ENCODE measurements at places on chromosomes 6 and 20. TPM values are rescaled to one million over a fixed set of nuclear protein-coding genes. Genes with fewer than 3 reads are reported as not detected.
A peak's percentile ranks its signal among the peaks of the same experiment; 100 is the strongest.

- H3K27ac ChIP-seq = peak overlapping the region; percentile 41
- no peak overlapping the region for H3K4me3 ChIP-seq
- H3K27me3 ChIP-seq = no peaks in the 10 kb centered on the region
- DNase-seq = peak; percentile 95
- no peaks in the 10 kb centered on the region for H3K36me3 ChIP-seq
Measured at GRCh38 chr20:36847009-36847709, 28.8 kb upstream of the TLDC2 start.

DNA sequence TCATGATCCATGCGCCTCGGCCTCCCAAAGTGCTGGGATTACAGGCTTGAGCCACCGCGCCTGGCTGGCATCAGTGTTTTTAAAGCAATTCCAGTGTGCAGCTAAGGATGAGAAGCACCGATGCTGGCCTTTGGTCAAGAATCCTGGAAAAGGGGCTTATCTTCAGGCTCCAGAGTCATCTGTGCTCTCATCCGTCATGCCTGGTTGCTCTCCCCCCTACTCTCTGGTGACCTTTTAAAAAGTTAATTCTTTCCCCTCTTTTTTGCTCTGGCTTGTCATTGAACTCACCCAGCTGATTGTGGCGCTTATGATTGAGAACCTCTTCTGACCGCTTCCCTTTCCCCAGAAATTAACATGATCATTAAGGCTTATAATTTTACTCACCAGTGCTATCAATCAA lies 28.7 kb downstream of the NR2E1 start:
- no peaks in the 10 kb centered on the region for H3K4me1 ChIP-seq
- no peak overlapping the region for H3K27ac ChIP-seq
- no peaks in the 10 kb centered on the region for H3K36me3 ChIP-seq

DNA sequence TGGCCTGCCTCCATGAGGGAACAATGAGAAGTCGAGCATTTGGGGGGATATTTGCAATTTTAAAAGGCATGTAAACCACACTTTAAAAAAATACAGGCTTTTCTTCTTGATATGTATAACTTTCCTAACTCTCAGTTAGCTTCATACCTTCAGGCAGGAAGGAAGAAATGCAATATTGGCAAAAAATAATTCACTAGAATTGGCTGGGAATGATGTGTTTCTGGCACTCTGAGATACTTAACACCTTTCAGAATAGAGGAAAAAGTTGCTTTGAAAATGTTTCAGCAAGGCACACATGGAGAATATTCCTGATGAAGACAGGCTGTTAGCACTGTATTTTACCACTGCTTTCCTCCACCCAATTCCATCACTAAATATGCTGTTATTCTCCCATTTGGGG lies 747.6 kb downstream of the HDGFL1 start:
- H3K4me1 ChIP-seq = no peaks in the 10 kb centered on the region
- no peak overlapping the region for H3K4me3 ChIP-seq
- no peak overlapping the region for H3K27ac ChIP-seq

DNA sequence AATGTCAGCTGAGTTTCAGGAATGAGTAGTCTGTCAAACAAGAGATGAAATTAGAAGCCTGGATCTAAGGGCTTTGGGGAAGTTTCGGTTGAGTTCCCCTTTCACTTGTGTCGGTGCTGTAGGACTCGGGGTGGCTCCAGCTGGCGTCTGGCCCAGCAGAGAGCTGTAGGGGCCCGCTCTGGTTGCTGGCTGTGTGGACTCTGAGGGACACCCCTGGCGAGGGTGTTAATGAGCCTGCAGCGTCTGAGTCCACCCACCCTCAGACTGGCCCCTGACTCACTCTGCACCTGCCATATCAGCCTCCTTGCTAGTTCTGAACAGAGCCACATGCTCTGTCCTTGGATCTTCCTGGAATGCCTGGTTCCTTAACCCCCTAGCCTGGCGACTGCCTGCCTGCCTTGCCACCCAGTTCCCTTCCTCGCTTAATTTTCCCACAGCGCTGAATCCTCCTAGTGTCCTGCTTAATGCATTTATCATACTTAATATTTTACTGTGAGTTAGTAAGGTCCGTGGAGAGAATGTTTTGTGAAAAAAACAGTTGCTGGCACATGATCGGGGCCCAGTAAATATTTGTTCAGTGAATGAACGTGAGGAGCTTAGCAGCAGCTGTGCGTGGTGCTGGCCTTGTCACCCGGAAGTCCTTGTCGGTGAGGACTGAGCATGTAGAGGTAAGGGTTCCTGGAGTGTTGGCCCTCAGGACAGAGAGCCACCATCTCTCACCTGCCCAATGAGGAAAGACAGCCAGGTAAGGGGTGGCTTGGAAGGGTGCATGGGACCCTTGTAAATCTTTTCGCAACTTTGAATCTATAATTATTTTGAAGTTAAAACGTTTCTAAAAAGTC lies 1.6 kb downstream of the DNAJC5 start:
- peak overlapping the region; percentile 44 for H3K27ac ChIP-seq
- H3K4me1 ChIP-seq = peaks cover 12% of the 10 kb centered on the region
- DNase-seq = peak; percentile 28
- H3K36me3 ChIP-seq = no peaks in the 10 kb centered on the region
- no peaks in the 10 kb centered on the region for H3K27me3 ChIP-seq
- peak overlapping the region; percentile 55 for H3K4me3 ChIP-seq

DNA sequence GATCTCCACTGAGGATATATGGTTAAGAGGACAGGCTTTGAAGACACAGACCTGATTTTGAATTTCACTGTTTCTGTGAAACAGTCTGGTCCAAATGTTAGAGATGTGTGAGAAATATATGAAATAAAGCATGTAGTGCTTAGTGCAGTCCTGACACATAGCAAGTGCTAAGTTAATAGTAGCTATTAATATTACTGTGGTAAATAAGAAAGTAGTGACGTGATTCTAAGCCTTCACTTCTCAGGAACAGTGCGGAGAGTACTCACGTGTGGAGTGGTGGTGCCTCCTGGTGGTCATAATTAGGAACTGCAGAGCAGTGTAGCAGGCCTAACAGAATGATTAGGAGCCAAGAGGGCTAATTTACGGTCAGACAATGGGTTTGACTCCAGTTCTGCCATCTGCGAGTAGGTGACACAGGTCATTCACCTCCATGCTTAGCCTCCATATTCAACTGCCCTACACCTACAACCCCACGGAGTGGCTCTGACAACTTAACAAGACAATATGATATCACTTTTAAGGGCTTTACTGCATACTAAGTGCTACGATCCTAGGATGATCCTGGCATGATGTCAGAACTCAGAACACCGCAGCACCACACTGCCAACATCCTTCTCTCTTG lies 106.2 kb downstream of the JPH2 start:
- H3K27ac ChIP-seq = no peak overlapping the region
- no peaks in the 10 kb centered on the region for H3K36me3 ChIP-seq
- H3K4me1 ChIP-seq = no peaks in the 10 kb centered on the region
- DNase-seq = peak; percentile 87
- no peak overlapping the region for H3K4me3 ChIP-seq
- no peaks in the 10 kb centered on the region for H3K27me3 ChIP-seq

- H3K27ac ChIP-seq = no peak overlapping the region
- no peaks in the 10 kb centered on the region for H3K27me3 ChIP-seq
- DNase-seq = no peak
- H3K4me3 ChIP-seq = no peak overlapping the region
- peaks cover 23% of the 10 kb centered on the region for H3K36me3 ChIP-seq
- H3K4me1 ChIP-seq = no peaks in the 10 kb centered on the region
Measured at GRCh38 chr20:63768591-63769515, 29.3 kb downstream of the SLC2A4RG start.

DNA sequence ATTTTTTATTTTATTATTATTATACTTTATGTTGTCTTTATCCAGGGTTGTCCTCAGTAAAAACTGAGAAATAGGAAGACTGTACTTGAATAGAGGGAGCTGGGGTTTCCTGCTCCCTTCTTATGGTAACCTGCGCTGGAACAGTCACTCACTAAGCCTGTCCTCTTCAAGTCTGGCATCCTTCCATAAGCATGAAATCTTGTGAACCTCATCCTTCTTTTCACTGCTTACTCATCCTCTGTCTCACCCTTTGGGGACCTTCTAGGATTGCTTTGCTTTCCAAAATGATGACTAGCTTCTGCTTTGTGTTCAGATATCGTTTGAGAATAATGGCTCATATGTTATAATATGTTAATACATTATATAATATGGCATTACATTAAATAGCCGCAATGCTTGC lies 90.6 kb downstream of the C6orf118 start:
- peaks cover 12% of the 10 kb centered on the region for H3K4me1 ChIP-seq
- no peak for DNase-seq
- H3K27ac ChIP-seq = no peak overlapping the region
- H3K4me3 ChIP-seq = no peak overlapping the region

GRCh38 chr6:84193114-84193708 lies 34.2 kb downstream of the CEP162 start:
- H3K27me3 ChIP-seq = no peaks in the 10 kb centered on the region
- no peak overlapping the region for H3K4me3 ChIP-seq
- no peaks in the 10 kb centered on the region for H3K4me1 ChIP-seq
- peak; percentile 16 for DNase-seq
- H3K36me3 ChIP-seq = peaks cover 17% of the 10 kb centered on the region

DNA sequence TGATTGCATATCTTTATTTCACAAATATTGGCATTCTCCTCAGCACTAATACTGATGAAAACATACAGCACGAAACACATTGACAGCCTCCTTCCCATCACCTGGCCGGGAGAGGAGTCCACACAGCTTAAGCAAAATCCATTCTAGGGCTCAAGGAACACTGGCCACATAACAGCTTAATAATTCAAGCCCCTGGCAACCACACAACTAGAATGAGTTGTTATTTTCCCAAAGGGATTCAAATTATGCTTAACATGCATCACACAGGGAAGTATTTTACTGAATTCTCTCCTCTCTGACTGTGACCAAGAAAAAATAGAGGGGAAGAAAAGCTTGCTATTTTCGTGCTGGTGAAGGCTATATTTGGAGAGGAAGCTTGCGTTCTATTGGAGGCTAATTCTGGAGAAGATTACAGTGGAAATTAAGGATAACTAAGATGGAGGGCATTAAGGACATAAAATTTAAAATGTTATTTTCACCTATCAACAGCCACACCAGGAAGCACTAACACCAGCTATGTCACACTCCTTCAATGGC lies 198.5 kb downstream of the ADGRG6 start:
- no peak overlapping the region for H3K27ac ChIP-seq
- H3K27me3 ChIP-seq = no peaks in the 10 kb centered on the region
- DNase-seq = peak; percentile 18
- no peaks in the 10 kb centered on the region for H3K36me3 ChIP-seq

DNA sequence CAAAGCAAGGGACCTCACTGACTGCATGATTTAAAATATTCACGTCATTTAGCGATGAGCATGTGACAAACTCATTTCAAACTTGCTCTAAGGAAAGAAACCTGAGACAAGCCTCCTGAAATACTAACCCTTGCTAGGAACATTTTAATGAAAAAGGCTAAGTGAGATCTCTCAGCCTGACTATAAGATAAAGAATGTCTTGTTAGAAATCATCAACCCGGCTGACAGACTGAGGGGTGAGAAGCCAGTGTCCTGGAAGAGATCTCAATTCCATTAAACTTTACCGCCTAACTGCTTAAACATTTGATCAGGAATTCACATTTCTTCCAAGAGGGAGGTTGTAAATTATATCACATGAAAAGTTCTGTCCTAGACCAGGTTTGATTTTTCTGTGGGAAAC lies 274.8 kb upstream of the EXOC2 start:
- no peaks in the 10 kb centered on the region for H3K4me1 ChIP-seq
- DNase-seq = no peak
- no peaks in the 10 kb centered on the region for H3K36me3 ChIP-seq
- no peak overlapping the region for H3K27ac ChIP-seq
- H3K4me3 ChIP-seq = no peak overlapping the region

- H3K4me3 ChIP-seq = no peak overlapping the region
- no peak overlapping the region for H3K27ac ChIP-seq
- peaks cover 26% of the 10 kb centered on the region for H3K4me1 ChIP-seq
- no peaks in the 10 kb centered on the region for H3K27me3 ChIP-seq
Measured at GRCh38 chr6:133551847-133552341, 310.7 kb downstream of the EYA4 start.

GRCh38 chr20:40370800-40371199 lies 318.2 kb downstream of the MAFB start:
- H3K27me3 ChIP-seq = no peaks in the 10 kb centered on the region
- H3K36me3 ChIP-seq = no peaks in the 10 kb centered on the region
- DNase-seq = no peak
- H3K4me1 ChIP-seq = no peaks in the 10 kb centered on the region
- H3K27ac ChIP-seq = no peak overlapping the region

- no peak overlapping the region for H3K4me3 ChIP-seq
- H3K27me3 ChIP-seq = no peaks in the 10 kb centered on the region
- no peak for DNase-seq
- no peaks in the 10 kb centered on the region for H3K36me3 ChIP-seq
Measured at GRCh38 chr6:71405416-71405815, 116.8 kb downstream of the OGFRL1 start.

DNA sequence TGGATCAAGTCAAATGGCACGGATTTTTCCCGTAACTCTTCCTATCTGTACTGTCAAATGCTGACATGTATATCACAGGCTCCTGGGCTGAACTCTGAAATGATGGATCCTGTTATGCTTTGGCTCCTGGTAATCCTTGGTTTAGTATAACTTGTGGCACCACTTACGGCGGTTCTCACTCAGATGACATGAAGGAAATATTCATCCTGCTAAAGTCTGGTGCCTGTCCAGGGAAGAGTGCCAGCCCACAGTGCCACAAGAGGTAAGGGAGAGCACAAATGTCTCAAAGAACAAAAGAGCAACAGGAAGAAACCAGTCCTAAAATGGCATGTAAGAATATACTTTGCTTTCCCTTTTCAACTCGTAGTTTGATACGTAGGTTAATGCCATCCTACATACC lies 93.1 kb upstream of the TAB2 start:
- H3K4me1 ChIP-seq = peaks cover 33% of the 10 kb centered on the region
- H3K27ac ChIP-seq = no peak overlapping the region

GRCh38 chr6:66993272-66993671 lies 1286.2 kb upstream of the EYS start:
- H3K27ac ChIP-seq = no peak overlapping the region
- H3K27me3 ChIP-seq = no peaks in the 10 kb centered on the region
- no peak overlapping the region for H3K4me3 ChIP-seq

- no peaks in the 10 kb centered on the region for H3K36me3 ChIP-seq
- DNase-seq = no peak
- no peak overlapping the region for H3K27ac ChIP-seq
- no peaks in the 10 kb centered on the region for H3K4me1 ChIP-seq
Measured at GRCh38 chr6:88548891-88549505, 382.9 kb upstream of the CNR1 start.

DNA sequence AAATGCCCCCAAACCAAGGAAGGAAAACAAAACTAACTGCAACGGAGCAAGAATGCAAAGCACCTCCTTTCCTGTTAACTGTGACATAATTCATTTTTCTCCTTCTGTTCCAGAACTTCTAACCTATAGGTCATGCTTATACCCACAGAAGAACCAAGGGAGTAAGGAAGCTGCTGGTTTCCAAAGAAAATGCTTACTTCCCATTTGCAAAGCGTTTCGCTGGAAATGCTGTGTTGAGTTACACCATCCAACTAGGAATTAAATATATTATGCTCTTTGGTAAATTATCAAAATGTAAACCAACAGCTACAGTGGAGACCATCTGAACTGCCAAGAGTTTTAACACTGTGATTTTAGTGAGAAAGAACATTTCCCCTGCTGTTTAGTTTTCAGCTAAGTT lies 42.9 kb downstream of the ATXN1 start:
- no peak overlapping the region for H3K27ac ChIP-seq
- H3K27me3 ChIP-seq = no peaks in the 10 kb centered on the region
- no peaks in the 10 kb centered on the region for H3K4me1 ChIP-seq
- H3K36me3 ChIP-seq = no peaks in the 10 kb centered on the region
- no peak for DNase-seq

Gene LINC00237
- total RNA-seq = not detected

Gene SOBP
- 30.8 TPM for total RNA-seq

Gene VWA7
- total RNA-seq = 24.7 TPM

Gene YWHAB
- total RNA-seq = 66.0 TPM

Gene CAGE1
- 0.09 TPM for total RNA-seq

Gene HLA-DRA
- not detected for total RNA-seq

Gene ZFP57
- 4.9 TPM for total RNA-seq

Gene LRRN4
- total RNA-seq = 227 TPM

Gene LZTS3
- total RNA-seq = 30.9 TPM

Gene RBBP9
- 20.4 TPM for total RNA-seq

Gene SOX18
- 0.06 TPM for total RNA-seq

Gene SIRPG
- not detected for total RNA-seq

Measured in cardiac muscle cell (in vitro differentiated cells and primary cell).